ENCODE measurements at places on chromosomes 5 and 9. TPM values are rescaled to one million over a fixed set of nuclear protein-coding genes. Genes with fewer than 3 reads are reported as not detected.
A peak's percentile ranks its signal among the peaks of the same experiment; 100 is the strongest.

Gene PRRX2
- 0.91 TPM for total RNA-seq

Gene RANBP17
- 32.8 TPM for total RNA-seq

Gene MARCHF11
- total RNA-seq = not detected

Gene LHFPL2
- 18.3 TPM for total RNA-seq

Gene NMUR2
- total RNA-seq = not detected

Gene UBAP2
- 56.7 TPM for total RNA-seq

Gene STK32A
- total RNA-seq = 1.3 TPM

- peaks cover 19% of the 10 kb centered on the region for H3K27me3 ChIP-seq
- DNase-seq = no peak
- no peak overlapping the region for H3K27ac ChIP-seq
- H3K4me3 ChIP-seq = no peak overlapping the region
Observed at GRCh38 chr5:135952683-135953082, 2.1 kb downstream of the LECT2 start.

GRCh38 chr5:264338-264737 lies 7.1 kb upstream of the PDCD6 start:
- H3K27me3 ChIP-seq = no peaks in the 10 kb centered on the region
- H3K36me3 ChIP-seq = peaks cover 13% of the 10 kb centered on the region
- H3K27ac ChIP-seq = peak overlapping the region; percentile 31
- no peak overlapping the region for H3K4me3 ChIP-seq
- H3K4me1 ChIP-seq = no peaks in the 10 kb centered on the region

DNA sequence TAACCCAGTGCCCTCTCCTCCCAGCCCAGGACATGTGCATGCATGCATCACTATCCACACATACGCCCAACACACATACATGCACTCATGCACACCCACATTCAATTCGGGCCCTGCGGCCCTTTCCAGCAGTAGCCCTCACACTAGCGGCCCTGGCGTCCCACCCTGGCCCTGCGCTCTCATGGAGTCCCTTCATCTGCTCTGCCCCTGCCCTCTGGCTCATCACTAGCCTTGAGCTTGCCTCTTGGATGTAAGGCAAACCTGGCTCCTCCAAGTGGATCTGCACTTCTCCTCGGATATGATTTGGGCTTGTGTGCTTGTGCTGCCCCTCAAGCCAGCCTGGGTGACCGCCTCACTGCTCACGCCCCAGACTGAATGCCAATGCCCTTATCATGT lies 147.2 kb downstream of the SEC61B start:
- H3K27me3 ChIP-seq = peaks cover 26% of the 10 kb centered on the region
- no peaks in the 10 kb centered on the region for H3K36me3 ChIP-seq
- H3K4me3 ChIP-seq = no peak overlapping the region
- H3K4me1 ChIP-seq = no peaks in the 10 kb centered on the region
- no peak overlapping the region for H3K27ac ChIP-seq

DNA sequence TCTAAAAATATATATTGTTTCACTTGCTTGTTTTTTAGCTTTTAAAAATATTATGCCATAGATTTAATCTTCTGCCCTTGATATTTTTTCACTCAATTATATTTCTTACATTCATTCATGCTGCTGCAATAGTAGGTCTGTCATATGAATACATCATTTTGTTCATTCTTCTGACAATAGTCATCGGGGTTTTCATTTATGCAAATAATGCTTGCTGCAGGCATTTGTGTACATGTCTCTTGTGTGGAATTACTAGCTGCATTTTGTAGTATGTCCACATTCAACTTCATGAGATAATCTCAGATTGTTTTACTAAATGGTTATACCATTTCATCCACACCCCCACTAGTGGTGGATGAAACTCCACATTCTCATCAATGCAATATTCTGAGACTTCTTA lies 5.3 kb upstream of the PLPP1 start:
- H3K4me1 ChIP-seq = peaks cover 4% of the 10 kb centered on the region
- no peaks in the 10 kb centered on the region for H3K36me3 ChIP-seq
- H3K4me3 ChIP-seq = no peak overlapping the region

- H3K4me3 ChIP-seq = no peak overlapping the region
- no peak overlapping the region for H3K27ac ChIP-seq
- H3K4me1 ChIP-seq = peaks cover 12% of the 10 kb centered on the region
- no peaks in the 10 kb centered on the region for H3K36me3 ChIP-seq
Observed at GRCh38 chr9:129275626-129276247, 97.7 kb upstream of the IER5L start.

DNA sequence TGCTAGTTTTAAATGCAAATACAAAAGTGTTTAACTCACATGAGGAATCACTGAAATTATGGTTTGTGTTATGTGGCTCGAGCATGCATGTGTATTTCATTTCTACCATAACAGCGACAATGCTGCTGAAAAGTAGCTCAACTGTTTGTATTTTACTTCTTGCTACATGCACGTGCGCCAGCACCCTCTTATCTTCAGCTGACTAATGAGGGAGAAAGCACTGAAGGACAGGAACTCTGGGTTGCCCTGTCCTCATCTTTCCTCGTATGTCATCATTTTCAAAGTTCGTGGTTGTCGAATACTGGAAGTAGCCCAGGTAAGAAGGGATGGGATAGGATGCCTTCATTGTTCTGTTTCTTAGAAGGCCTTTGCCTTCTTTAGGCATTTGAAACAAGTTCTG lies 120.3 kb downstream of the SYK start:
- no peak for DNase-seq
- H3K36me3 ChIP-seq = no peaks in the 10 kb centered on the region
- peaks cover 5% of the 10 kb centered on the region for H3K27me3 ChIP-seq
- no peaks in the 10 kb centered on the region for H3K4me1 ChIP-seq

DNA sequence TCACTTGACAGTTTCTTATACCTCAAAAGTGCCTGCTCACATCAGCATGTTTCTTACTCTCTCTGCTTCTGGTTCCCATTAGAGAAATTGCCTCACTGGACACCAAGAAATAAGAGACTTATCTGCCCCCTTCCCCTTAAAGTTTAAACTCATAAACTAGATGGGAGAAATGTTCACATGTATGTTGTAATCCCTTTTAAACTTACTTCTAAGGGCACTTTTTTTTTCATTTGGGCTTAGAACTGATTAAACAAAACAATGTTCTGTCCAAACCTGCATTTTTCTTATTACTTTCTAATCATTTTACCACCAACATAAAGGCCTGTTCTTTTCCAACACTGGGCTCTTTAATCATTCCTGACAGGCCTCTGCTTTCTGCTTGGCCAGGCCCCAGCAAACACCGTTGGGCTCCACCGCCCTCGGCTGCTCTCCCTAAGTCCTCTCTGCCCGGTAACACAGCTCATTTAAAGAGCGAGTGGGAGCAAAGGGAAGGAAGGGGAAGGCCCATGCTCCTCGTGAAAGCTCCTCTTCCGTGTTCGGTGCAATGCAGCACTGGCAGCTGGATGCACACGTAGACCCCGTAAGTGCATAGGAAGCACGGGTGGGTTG lies 53.4 kb downstream of the ROR2 start:
- no peak for DNase-seq
- peaks cover 1% of the 10 kb centered on the region for H3K36me3 ChIP-seq
- peak overlapping the region; percentile 8 for H3K4me3 ChIP-seq
- H3K4me1 ChIP-seq = peaks cover 57% of the 10 kb centered on the region
- H3K27ac ChIP-seq = peak overlapping the region; percentile 82

DNA sequence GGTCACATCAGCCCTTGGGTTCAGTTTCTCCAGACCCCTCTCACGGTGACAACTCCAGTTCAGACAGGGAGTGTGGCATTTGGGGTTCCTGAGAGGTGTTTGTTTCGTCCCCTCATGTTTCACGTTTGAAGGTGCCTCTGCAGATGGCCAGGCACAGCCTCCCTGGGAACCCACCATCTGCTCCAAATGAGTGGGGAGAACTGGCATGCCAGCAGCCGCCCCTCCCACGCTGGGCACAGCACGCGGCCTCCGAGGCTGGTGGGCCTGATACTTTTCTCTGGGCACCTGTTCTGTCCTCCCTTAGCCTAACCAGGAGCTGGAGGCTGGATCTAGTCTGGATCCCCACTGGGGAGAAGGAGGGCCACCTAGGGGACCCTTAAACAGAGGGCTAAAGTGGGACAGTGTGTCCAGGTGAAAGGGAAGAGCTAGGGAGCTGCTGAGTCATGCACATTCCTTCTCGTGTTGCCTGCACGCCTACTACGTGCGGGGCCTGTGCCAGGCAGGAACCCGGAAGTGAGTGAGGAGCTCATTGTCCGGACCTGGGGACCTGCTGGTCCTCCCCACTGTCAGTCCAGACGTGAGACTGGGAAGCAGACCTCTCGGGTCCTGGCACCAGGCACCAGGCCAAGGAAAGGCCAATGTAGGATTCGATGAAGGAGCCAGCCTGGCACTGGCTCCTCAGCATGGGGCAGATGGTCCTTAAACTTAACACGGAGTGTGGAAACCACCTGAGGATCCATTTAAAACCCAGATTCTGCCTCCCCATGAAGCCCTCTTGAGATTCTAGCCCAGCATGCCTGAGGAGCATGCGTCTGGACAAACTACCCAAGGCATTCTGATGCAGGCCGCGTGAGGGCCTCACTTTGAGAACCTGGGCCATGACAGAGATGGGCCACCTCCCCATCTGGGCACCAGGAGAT lies 11.7 kb downstream of the DNM1 start:
- no peak for DNase-seq
- no peak overlapping the region for H3K4me3 ChIP-seq
- peaks cover 6% of the 10 kb centered on the region for H3K4me1 ChIP-seq

GRCh38 chr9:137255448-137256114 lies 454 bp downstream of the NELFB start:
- DNase-seq = peak; percentile 50
- H3K4me3 ChIP-seq = peak overlapping the region; percentile 84
- H3K36me3 ChIP-seq = no peaks in the 10 kb centered on the region
- H3K27me3 ChIP-seq = no peaks in the 10 kb centered on the region
- H3K27ac ChIP-seq = peak overlapping the region; percentile 56

DNA sequence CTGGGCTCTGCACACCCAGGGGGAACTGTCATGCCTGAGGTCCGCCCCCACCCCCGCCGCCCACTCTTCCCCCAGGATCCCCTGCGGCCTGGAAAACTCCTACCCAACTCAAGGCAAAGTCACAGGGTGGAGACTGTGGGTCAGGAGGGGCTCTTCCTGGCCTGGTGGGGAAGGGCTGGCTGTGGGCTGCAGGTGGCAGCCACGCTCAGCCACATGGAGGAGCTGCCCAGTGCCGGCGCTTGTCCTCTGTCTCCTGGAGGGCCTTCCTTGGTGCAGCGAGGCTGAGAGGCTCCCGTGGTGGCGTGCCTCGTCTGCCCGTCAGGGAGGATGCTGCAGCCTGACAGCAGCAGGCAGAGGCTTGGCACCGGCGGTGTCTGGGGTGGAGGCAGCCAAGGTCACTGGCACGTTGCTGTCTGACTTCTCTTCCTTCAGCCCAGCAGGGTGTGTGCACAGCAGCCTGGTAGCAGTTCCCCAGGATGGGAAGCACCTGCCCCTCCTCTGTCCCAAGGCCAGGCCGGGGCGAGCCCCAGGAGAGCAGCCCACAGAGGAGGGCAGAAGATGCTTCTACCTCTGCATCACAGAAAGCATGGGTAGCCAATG lies 78.1 kb downstream of the ADAMTS2 start:
- peaks cover 17% of the 10 kb centered on the region for H3K27me3 ChIP-seq
- no peak for DNase-seq
- no peak overlapping the region for H3K4me3 ChIP-seq
- peaks cover 3% of the 10 kb centered on the region for H3K4me1 ChIP-seq
- H3K36me3 ChIP-seq = no peaks in the 10 kb centered on the region
- no peak overlapping the region for H3K27ac ChIP-seq

- DNase-seq = no peak
- H3K4me3 ChIP-seq = no peak overlapping the region
- H3K4me1 ChIP-seq = no peaks in the 10 kb centered on the region
Observed at GRCh38 chr5:18882154-18882553, 1105.8 kb downstream of the CDH18 start.

DNA sequence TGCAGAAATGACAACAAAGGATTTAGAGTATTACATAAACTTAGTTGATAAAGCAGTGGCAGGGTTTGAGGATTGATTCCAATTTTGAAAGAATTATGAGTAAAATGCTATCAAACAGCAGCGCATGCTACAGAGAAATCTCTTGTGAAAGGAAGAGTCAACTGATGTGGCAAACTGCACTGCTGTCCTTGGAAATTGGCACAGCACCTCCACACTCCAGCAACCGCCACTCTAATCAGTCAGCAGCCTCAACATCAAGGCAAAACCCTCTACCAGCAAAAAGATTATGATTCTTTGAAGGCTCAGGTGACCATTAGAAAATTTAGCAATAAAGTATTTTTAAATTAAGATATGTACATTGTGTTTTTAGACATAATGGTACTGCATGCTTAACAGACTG lies 66.4 kb downstream of the AUH start:
- H3K27me3 ChIP-seq = no peaks in the 10 kb centered on the region
- peaks cover 9% of the 10 kb centered on the region for H3K4me1 ChIP-seq
- H3K27ac ChIP-seq = no peak overlapping the region
- H3K4me3 ChIP-seq = no peak overlapping the region
- DNase-seq = no peak

- H3K27ac ChIP-seq = no peak overlapping the region
- H3K27me3 ChIP-seq = no peaks in the 10 kb centered on the region
- H3K4me3 ChIP-seq = no peak overlapping the region
- peaks cover 1% of the 10 kb centered on the region for H3K4me1 ChIP-seq
Observed at GRCh38 chr5:25029004-25029403, 384.2 kb upstream of the CDH10 start.

DNA sequence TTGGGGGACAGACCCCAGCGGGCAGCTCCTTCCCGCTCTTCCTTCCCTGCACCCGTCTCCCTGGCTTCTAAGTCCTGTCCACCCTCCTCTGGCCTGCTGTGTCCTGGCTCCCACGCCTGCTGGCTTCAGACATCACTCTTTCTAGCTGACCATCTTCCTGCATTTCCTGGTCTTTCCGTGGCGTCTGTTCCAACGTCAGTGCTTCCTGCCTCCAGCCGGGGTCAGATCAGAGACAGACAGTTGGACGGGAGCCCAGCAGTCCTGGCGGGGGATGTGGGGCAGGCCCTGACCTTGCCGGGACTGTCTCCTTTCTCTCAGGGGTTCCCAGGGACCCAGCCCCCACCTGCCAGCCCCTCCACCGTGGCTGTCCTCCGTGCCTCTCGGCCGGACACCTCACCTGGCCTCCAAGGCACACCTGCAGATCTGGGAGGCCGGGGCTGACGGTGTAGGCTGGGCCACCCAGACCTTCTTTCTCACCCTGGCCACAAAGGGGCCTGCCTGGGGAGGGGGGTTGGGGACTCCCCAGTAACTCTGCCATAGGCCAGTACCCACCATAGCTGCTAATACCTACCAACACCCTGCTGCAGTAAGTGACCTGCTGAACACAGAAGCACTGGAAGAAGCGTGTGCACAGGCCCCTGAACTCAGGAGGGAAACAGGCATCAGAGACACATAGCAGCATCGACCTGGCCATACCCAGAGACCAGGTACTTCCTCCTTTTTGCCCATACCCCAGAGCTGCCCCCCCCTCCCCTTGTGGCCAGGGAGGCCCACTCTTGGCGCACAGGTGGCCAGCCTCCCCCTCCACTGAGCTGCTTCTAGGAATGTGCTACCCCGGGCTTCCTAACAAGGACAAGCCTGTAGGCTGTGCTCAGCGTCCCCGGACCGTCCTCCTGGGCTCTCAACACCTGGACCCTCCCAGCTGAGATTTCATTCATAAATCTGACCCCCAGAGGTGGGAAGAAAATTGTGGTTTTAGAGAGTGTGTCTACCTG lies 5.1 kb downstream of the NRARP start:
- H3K36me3 ChIP-seq = no peaks in the 10 kb centered on the region
- peaks cover 3% of the 10 kb centered on the region for H3K27me3 ChIP-seq
- peak overlapping the region; percentile 88 for H3K27ac ChIP-seq
